ENCODE measurements at places on chromosomes 7 and 10.
A peak's percentile ranks its signal among the peaks of the same experiment; 100 is the strongest.

- no peak for DNase-seq
Measured at GRCh38 chr7:123641901-123642300, 13.8 kb upstream of the LMOD2 start.

DNA sequence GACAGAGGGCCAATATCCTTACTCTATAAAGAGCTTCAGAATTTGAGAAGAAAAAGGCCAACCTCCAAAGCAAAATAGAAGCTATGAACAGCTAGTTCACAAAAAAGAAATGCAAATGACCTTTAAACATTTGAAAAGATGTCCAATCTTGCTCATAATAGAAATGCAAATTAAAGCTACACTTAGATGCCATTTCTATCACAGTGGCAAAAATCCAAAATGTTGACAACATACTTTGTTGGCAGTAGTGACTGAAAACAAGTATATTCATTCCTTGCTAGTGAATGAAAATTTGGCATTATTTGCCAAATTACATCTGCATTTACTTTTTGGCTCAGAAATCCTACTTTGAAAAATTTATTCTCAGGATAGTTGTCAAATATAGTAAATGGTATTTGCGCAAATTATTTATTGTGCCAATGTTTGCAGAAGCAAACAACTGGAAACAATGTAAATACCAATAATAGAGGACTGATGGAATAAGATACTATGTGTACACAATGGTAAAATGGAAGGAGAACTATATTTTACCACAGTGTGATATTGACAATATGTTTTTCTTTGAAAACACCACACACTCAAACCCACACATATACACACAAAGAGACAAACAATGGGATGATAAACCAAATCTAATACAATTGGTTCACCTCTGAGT, 9.4 kb downstream of the TMEM106B start:
- DNase-seq: no peak

DNA sequence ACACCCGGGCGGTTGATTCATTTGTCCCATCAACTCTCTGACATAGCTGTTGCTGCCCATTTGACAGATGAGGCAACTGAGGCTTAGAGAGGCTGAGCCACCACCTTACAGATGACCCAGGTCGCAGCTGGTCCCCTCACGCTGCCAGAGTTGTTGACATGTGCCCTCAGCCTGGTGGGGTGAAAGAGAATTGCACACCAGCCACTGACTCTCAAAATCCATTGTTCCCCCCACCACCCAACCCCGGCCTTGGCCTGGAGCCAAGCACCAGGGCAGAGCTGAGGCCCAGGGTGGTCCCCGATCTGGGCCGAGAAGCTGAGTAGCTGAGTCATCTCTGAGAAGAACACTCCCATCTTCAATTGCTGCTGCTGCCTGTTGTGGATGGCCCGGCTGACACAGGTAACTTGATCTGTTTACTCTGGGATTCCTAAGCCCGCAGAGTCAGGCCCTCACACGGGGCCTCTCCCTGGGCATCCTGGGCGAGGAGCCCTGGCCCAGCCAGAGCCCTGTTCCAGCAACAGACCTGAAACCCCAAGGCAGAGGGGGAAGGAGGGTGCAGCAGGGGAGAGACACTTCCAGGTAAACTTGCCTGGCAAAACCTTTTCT, 27.5 kb downstream of the PVRIG start:
- DNase-seq: peak; percentile 38

DNA sequence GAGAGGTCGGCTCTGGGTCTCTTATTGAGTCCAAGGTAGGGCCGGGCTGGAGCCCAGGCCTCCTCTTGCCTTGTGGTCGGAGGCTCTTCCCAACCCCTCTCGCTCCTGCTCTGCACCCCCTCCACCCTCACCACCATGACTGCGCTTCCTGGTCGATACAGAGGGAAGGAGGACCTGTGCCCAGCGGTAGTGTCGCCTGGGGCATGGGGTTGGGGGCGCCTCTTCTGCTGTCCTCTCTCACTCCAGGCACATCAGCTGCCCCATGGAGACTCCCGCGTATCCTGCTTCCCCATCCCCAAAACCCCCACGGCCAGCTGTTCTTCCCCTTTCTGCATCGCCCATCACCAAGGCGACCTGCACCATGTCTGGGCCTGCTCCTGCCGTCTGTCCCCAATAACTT, 44.4 kb downstream of the TMEM270 start:
- DNase-seq: no peak

- DNase-seq: no peak
Measured at GRCh38 chr7:25624051-25624450, 395.8 kb upstream of the NPVF start.

DNA sequence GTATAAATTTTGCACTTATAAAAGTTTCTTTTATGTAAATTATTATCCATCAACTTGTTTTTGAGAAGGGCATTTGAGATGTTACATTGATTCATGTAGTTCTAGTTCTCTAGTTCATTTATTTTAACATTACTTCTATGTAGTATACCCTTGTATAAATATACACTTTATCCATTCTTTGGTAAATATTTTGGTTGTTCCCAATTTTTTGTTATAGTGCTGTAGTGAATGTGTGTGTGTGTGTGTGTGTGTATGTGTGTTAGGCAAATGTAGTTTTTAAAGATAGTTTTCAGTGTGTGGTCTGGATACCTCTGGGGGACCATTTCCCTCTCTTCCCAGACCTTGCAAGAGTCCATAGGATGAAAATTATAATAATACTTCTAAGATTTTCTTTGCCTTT, 15.0 kb downstream of the PRKAR2B start:
- DNase-seq: no peak

DNA sequence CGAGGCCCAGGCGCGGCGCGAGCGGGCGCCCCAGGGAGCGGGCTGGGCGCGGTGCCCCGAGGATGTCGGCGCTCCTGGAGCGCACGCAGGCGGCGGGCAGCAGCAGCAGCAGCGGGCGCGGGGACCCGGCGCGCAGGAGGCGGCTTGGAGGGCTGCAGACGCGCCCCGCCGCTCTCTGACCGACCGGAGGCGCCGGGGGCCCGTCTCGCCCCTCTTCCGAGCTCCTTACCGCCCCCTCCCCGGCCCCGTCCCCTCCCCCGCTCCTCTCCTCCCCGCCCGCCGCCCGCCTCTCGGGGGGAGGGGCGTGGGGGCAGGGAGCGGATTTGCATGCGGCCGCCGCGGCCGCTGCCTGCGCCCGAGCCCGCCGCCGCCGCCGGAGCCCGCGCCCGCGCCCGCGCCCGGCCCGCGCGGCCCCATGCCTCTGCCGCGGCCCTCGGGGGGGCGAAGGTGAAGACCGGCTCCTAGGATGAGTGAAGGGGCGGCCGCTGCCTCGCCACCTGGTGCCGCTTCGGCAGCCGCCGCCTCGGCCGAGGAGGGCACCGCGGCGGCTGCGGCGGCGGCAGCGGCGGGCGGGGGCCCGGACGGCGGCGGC, at the start of gene NRG3:
TSS of gene NRG3 (plus strand) at position 320 of the 592 bp plus-strand sequence.
- DNase-seq: peak; percentile 45

GRCh38 chr7:153838591-153838990, 213.6 kb upstream of the DPP6 start:
- no peak for DNase-seq

GRCh38 chr7:156157409-156158012, 345.2 kb upstream of the SHH start:
- no peak for DNase-seq

DNA sequence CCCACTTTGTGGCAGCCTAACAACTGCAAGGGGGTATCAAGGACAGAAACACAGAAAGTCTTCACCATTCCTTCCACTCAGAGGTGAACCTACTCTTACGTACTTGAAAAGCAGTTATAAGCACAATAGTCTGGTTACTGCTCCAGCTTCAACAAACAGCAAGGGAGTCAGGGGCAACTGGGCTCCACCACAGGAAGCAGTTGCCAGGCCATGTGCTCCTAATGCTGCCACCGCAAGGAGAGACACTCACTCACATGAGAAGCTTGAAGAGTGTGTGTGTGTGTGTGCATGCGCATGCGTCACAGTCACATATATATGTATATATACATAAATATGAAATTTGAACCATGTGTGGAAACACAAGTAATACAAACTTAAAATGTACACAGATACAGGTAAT, 65.5 kb downstream of the GRB10 start:
- DNase-seq: no peak

GRCh38 chr7:7183838-7184463, 1.6 kb downstream of the C1GALT1 start:
- no peak for DNase-seq

GRCh38 chr7:110397927-110398660, 692.8 kb upstream of the LRRN3 start:
- DNase-seq: no peak

DNA sequence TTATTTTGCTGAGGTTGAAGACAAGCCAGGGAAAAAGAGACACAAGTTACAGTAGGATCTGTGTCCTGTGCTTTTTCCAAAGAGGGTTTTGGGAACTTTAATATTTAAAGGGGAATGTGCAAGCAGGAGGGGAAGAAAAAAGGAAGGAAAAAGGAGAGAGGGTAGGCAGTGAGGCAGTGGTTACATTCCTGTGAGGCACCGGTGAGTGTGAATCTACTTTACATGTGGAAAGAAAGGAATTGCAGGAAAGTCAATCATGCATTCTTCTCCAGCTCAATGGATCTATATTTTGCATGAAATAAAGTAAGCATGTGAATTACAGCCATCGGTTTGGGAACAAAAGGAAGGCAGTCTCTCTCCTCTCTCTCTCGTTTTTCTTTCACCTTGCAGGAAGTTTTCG, 12.6 kb upstream of the DYNC2I1 start:
- DNase-seq: no peak

GRCh38 chr10:60883187-60883586, 60.8 kb downstream of the RHOBTB1 start:
- no peak for DNase-seq

GRCh38 chr10:127790066-127790624, 53.2 kb downstream of the FOXI2 start:
- DNase-seq: no peak
